ENCODE measurements at places on chromosomes 3 and 15.

DNA sequence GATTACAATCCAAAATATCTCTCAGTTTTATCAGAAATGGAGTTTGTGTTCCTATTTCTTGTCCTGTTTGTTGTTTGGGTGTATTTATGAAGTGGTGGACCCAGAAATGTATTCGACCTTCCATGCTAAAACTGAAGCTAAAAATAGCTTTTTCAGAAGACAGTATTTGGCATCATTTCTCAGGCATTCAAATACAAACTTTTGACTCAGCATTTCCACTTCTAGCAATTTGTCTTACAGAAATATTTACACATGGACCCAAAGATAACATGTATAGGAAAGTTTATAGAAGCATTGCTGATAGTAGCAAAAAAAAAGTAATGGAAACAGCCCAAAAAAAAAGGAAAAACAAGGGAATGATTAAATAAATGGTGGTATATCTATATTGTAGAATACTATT is 156.3 kb downstream of the HCN4 start:
- no peak for DNase-seq

- DNase-seq, result no peak
These were observed 8.7 kb downstream of the MEF2A start for GRCh38 chr15:99574502-99574901.

GRCh38 chr3:131762981-131763564 is 260.3 kb upstream of the MRPL3 start:
- no peak for DNase-seq

DNA sequence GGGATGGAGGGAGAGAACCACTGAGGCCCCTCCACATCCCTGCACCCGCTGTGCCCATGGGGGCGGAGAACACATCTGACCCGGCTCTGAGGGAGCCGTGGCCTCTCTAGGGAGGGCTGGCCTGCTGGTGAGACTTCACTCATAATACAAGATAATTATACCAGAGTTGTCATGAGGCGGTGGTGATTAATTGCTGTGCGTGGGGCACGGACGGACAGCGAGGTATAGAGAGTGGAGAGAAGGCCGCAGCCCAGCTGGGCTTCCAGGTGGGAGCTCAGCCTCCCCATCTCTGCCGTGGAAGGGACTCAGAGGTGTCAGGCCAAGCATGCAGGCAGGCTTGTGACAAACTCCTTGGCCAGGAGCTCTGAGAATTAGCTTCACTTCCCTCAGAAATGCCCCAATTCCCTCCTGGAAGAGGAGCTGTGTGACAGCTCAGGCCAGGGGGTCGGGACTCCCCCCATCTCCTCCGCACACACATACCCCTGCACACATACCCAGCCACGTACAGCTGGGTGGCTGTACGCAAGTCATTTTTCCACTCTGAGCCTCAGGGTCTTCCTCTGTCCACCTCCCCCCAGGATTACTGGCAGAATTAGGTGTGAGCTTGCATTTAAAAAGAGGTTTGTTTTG is 6.0 kb upstream of the GATA2 start:
- DNase-seq, result no peak

DNA sequence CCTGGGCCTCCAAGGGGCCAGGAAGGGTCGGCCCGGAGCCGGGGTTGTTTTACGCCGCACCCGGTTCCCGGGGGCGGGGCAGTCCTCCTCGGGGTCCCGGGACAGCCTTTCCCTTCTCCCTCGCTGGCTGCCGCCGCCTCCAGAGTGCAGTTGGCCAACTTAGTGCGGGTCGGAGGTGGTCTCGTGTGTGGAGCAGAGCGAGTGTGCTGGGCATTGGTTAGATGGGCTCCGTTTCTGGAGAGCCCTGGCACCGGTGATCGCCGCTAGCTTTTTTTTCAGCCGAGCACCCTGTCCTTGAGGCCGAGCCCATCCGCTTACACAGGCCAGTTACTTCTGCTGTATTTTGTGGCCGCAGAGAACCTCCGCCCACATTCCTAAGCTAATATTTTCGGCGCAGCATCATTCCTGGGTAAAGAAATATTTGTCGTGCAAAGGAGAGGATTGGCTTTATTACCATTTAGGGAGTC is 585 bp downstream of the KIF23 start:
- DNase-seq, result no peak

GRCh38 chr3:108662142-108662738 is 72.7 kb downstream of the DZIP3 start:
- DNase-seq, result no peak

GRCh38 chr3:42690766-42691680 is 5.7 kb downstream of the KLHL40 start:
- DNase-seq, result no peak

- DNase-seq, result no peak
These were observed 100.5 kb downstream of the CFAP44 start for GRCh38 chr3:113340785-113341184.

- DNase-seq, result no peak
These were observed 284.2 kb downstream of the C3orf38 start for GRCh38 chr3:88434001-88434400.

GRCh38 chr3:159910991-159911663 is 77.5 kb upstream of the IL12A start:
- DNase-seq, result no peak

GRCh38 chr3:37546876-37547275 is 314.8 kb upstream of the CTDSPL start:
- DNase-seq, result no peak

- no peak for DNase-seq
These were observed 146.0 kb upstream of the HACD2 start for GRCh38 chr3:123730829-123731228.

- no peak for DNase-seq
These were observed 221.6 kb upstream of the LMCD1 start for GRCh38 chr3:8279886-8280550.

- DNase-seq, result no peak
These were observed 33.6 kb downstream of the VPS13C start for GRCh38 chr15:62026487-62027262.

DNA sequence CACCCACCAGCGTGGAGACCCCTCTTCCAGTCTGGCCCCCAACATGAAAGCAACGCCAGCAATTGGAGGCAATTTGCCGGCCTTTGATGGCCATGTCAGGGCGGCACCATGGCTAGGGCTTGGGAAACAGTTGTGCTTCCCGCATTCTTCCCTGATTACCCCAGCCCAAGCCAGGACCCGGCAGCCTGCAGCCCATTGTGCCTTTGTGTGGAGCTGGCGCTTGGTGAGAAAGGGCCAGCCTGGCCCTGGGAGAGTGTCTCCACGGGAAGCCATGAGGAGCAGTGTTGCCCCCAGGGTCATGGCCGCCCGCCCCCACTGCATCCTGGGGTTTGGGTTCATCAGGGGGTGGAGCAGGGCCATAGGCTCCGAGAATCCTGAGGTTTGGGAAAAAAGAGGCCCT is 66.0 kb downstream of the DNAJB8 start:
- no peak for DNase-seq

DNA sequence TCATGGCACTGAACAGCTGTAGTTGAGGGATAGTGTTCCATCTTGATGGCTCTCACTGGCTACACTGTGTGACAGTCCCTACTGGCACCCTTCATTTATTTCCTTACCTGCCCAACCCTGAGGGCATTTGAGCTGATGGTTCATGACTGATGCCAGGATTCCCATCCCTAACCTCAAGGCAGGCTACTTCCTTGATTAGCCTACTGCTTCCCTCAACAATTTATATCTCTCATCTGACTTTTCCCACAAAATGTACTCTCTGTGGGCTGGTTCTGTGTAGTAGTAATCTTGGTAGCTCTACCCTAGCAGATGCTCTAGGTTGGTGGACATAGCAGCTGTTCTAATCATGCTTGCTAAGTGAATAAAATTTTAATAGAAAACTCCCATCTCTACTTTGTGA is 106.0 kb downstream of the THRB start:
- no peak for DNase-seq

DNA sequence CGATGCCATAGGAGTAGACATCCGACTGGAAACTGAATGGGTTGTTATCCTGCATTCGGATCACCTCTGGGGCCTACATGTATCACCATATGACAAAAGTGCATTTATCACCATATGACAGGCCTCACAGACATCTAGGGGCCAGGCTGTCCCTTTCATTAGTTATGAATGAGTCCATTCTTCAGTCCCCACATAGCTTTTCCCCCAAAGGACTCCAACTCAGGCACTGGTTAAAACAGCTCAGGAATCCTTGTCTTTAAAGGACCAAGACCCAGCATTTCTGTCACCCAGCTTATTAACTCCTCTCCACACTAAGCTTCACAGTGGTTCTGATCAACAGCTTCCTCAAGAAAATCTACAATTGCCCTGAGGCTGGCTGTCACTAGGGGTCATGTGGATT is 28.3 kb downstream of the MKRN2 start:
- no peak for DNase-seq

DNA sequence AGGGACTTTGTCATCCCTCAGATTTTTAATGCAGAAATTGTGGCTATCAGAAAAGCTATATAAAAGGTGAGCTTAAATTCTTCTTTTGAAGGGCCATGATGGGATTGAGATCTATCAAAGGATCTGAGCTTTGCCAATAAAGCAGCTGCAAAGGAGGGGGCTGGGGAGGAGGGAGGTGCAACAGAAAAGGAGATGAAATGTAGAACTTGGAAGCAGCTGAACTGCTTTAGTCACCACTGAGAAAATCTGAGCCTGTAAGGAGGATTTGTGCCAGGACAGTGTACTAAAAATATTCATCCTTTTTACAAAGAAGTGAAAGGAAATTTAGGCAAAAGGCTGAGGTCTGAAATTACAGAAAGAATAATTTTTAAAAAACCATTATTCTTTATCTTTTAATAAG is 10.4 kb downstream of the TSPAN3 start:
- no peak for DNase-seq

DNA sequence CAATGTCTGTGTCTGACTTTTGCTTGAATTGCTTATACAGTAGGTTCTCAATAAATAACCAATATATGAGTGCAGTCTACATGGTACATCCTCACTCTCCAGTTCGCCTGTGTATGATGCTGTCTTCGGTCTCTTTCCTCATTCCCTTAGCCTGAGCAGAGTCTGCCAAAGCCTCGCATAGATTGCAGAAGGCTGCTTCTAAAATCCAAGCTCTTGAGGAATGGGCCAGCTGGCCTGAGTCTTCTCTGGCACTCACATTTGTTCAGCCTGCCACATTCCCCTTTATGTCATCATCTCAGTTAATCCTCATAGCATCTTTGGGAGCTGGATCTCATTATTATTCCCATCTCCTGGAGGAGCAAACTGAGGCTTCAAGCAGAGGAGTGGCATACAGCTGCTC is 27.2 kb upstream of the ADAMTS7 start:
- DNase-seq, result no peak

DNA sequence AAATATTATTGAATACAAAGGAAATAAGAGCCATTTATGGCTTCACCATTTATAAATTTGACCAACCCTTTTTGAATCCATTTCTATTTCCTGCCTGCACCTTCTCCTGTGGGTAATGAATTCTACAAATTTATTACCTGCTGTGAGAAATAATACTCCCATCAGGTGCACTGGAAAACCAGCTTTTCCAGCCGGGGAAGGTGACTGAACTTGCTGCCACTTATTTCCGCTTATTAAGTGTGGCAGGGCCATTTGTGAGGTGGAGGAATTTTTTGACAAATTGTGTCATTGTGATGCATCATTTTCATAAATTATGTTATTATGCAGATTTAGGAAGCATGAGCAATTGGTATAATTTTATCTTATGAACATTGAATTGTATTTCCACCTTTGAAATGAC is 151.1 kb downstream of the SQOR start:
- no peak for DNase-seq

DNA sequence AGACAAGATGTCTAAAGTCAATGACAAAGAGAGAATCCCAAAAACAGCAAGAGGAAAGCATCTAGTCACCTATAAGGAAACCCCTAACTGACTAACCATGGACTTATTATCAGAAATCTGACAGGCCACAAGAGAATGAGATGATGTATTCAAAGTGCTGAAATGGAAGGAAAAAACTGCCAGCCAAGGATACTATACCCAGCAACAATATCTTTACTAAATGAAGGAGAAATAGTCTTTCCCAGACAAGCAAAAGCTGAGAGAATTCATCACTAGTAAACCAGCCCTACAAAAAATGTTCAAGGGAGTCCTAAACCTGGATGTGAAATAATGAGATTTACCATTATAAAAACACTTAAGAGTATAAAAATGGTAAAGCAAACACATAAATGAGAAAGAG is 128.0 kb downstream of the SATB1 start:
- DNase-seq, result no peak

GRCh38 chr15:31554261-31554660 is 227.6 kb downstream of the KLF13 start:
- DNase-seq, result no peak

- DNase-seq, result no peak
These were observed 500.9 kb upstream of the NAALADL2 start for GRCh38 chr3:174358252-174358651.

GRCh38 chr3:196238612-196239560 is 22.6 kb downstream of the SLC51A start:
- DNase-seq, result no peak

DNA sequence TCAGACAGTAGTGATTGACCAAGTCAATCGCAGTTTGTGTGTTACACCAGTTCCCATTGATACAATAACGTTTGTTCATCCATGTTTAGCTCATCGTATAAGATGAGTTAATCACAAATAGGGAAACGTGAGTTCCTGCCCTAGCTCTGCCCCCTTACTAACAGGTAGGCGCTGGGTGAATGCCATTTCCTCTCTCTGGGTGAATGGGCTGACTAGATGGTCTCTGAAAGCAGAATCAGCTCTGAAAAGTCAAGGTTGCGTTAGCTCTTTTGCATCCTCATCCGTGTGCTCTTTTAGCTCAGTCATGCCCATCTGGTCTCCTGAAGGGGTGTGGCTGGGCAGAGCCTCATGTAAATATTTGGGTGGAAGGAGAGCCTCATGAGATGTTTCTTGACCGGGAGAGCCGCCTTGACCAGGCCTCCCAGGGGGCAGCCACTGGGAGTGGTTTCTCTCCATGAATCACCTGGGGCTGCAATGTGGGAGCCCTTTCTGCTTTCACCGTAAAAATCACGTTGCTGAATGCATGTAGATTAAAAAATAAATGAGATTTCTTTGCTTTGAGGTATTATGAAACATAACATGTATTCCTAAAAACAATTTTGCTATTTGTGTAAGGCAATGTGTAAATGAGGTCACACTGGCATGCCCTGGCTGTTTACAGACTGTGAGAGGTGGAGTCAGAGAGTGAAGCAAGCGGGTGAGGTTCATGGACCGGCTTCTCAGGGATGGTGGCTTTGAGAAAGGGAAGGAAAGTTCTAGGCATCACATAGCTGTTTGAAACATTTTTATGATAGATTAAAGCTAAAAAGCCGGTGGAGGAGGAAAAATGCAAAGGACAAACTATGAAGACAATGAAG is 108.4 kb upstream of the RASGRP1 start:
- DNase-seq, result no peak

GRCh38 chr15:64611085-64611725 is 150.8 kb downstream of the ZNF609 start:
- no peak for DNase-seq

DNA sequence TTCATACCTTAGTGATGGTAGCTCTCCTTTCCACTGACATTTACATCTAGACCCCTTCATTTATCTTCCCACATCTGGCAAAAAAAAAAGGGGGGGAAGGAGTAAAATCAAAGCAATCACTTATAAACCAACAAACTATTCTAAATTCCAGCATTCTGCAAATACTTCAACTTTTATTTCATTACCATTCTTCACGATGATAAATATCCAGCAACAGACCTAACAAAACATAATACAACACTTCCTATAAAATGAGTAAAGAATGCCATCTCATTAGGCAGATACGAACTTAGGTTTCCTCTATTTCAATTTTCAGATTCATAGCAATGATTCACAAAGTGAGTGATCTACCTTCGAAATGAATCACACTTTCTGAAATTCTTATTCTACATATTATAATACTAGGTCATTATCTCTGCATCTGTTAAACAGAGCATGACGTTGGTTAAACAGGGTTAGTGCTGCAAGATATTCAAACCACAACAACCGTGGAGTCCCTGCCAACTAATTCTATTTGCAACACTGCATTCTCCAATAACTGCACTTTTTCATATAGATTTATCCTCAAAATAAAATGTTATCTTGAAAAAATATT is at the start of gene LRRFIP2:
LRRFIP2 (minus strand) TSS at position 51 of the 595 bp plus-strand sequence. CDS start 25,599 bp downstream, outside the sequence.
- no peak for DNase-seq
